NCI-H69 (cell line): ENCODE measurements at places on chromosomes 16 and 17.

GRCh38 chr16:74448990-74449389, 27.7 kb upstream of the CLEC18B start:
- no peak for DNase-seq

GRCh38 chr17:66983414-66984021, 19.0 kb downstream of the CACNG4 start:
- DNase-seq = peak; percentile 53

DNA sequence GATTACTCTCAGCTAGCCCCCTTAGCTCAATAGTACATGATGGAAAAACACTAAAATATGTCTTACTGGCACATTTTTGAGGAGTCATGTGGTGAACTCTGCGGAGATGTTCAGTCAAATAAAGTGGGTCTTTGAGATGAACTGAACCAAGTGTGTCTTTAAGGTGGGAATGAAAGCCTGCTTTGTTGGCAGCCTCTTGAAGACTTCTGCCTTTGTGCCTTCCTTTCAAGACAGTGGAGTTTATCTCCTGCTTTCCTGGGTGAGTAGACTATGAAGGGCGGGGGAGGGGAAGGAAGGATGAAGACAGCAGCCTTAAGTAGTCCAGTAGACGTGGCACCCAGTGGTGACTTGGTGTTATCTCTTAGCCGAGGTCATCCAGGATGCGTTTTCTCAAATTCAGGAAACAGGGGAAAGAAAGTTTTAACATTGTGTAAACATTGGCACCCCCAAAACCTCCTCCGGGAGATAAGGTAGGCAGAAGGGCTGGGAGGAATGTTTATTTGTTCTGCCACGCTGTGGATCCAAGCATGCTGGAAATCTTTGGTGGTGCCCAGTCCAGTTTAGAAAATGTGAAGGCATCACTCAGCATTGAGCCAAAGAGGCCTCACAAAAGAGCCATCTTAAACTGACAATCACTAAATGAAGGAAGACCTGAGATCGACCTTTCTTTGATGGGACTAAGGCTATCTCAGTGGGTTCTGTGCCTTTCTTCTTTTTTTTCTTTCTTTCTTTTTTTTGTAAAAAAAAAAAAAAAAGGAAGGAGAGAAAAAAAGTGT, 220.6 kb downstream of the FTO start:
- no peak for DNase-seq

DNA sequence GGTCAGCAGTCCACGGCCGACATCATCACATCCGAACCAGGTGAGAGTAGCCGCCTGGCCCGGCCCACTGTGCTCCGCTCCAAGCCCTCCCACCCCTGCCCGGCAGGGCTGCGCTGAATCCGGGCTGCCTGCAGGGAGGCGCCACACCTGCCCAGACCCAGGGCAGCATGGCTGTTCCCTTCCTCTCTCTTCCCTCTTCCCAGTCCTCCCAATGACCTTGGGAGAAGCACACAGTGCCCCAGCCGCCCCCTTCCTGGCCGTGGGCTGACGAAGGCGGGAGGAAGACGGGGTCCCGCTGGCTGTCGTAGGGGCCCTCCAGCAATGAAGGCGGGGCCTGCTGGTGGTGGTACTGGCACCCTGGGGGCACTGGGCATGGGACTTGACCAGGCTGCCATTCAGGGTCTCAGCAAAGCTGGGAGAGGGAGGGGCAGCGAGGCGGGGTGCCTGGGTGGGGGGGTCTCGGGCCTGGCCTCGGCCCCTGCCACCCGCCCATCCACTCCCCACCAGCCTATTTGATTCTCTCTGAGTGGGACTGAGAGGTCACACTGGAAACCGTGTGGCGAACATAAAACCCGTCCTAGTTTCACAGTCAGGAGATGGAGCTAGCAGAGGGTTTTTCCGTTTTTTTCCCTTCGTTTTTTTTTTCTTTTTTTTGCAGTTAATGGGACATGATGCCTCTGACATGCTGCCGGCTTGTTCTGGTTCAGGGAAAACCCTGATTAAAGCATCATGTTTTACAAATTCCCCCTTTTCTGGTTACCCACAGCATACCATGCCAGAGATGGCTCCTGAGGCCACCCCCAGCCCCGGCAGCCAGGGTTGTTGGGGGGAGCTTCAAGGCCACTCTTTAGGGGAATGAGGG, 50.6 kb downstream of the BAHCC1 start:
- no peak for DNase-seq

DNA sequence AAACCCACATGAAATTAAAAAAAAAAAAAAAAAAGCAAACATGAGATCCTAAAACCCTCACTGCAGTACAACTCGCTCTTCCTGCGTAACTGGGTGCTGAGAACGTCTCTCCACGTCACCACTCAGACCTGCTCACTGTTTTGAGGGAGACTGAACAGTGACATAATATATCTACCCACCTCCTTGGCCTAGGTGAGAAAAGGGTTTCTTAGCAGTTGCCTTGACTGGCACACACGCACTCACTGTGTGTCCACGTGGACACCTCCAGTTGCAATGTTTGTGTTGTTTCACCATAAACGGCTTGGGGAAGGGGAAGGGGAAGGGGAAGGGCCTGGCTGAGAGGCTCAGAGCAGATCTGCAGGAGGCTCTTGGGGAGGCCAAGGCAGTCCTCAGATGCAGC, 32.0 kb downstream of the FANCA start:
- DNase-seq = no peak

DNA sequence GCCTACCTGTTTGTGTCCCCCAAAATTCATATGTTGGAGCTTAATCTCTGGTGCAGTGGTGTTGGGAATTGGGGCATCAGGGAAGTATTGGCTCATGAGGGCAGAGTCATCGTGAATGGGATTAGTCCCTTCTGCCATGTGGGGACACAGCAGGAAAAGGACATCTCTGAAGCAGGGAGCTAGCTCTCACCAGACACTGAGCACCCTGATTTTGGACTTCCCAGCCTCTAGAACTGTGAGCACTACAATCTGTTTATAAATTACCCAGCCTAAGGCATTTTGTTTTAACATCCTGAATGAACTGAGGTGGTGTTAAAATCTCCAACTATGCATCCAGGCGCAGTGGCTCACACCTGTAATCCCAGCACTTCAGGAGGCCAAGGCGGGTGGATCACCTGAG, 206.0 kb downstream of the SEC14L1 start:
- DNase-seq = no peak

DNA sequence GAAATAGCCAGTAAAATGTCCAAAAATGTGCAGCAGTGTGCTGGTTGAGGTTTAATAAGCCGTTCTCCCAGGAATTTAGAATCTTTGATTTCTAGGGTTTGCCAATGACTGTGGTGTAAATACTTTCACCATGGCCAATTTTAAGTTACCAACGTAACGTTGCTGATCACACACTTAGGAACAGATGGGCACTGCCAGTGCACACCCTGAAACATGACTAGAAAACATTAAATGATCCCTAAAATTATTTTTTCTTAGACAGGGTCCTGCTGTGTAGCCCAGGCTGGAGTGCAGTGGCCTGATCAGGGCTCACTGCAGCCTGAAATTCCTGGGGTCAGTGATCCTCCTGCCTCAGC, 3.2 kb downstream of the CA5A start:
- no peak for DNase-seq

- peak; percentile 90 for DNase-seq
These were observed 75.5 kb downstream of the RPA1 start for GRCh38 chr17:1905190-1905913.

DNA sequence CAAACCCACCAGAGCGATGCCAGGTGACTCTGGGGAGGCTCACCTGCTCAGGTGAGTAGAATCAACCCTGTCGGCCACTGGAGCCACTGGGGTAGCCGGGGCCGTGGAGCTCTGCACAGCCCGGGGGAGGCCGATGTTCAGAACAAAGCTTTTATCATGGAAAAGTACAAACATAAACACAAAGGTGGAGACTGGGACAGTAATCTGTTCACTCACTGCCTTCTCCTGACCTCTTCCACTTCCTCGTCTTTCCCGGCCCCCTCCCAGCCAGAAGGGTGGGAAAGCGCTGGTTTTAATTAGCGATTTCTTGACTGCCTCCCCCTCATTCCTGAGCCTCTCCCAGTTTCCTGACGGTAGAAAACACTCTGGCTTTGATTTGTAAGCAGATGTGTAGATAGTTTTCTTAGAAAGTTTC, 9.8 kb upstream of the TEX19 start:
- DNase-seq = no peak

- DNase-seq = peak; percentile 58
These were observed 861 bp downstream of the RAB11FIP3 start for GRCh38 chr16:426115-426905.

GRCh38 chr16:54993106-54993895, 62.6 kb downstream of the IRX5 start:
- DNase-seq = no peak

DNA sequence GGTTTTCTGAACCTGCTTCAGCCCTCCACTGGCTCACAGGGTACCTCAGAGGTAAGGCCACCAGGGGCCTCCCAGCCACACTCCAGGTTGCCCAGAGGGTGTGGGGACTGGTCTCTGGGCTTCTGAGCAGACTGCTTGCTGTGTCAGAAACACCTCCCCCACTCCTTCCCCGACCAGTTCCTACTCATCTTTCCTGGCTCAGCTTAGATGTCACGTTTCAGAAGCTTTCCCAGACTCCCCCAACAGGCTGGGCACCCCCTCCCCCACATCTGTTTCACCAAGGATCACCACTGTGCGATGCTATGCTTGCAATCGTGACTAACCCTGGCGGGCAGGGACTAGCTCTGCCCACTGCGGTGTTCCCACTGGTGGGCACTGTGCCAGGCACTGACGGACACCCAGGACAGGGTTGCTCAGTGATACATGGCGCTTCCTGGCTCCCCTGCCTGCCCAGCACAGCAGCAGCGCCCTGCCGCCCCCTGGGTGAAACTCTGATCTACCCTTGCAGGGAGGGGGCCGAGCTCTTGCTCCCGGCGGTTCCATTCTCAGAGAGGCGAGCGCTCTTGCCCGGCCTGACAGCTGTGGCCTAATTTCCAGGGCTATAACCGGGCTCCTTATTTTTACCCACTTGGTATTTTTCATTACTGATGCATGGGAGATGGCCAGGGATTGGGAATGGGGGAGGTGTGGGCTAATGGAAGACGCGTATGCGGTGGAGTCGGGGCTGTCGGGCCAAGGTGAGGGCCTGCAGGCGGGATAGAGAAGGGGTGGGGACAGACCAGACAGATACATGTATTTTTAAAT, 29.4 kb upstream of the MTSS2 start:
- peak; percentile 73 for DNase-seq

- no peak for DNase-seq
These were observed 578.1 kb downstream of the KCNJ18 start for GRCh38 chr17:22270381-22270780.

DNA sequence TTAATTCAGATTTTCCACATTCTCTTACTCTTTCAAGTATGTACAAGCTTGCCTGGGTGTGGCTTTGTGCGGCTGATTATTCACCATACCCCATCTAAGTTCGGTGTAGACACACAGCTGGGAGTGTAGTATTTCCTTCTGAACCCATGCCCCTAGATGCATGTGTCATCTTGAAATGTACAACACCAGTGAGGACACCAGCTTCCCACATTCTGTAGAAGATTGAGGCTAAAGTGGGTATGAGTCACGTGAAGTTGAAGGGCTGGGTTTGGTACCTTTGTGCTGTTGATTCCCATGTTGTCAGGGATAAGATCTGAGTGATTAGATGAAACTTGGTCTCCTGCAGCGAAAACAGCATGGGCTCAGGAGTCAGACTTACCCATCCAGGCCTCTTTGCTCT, 14.6 kb upstream of the DHX8 start:
- peak; percentile 25 for DNase-seq

DNA sequence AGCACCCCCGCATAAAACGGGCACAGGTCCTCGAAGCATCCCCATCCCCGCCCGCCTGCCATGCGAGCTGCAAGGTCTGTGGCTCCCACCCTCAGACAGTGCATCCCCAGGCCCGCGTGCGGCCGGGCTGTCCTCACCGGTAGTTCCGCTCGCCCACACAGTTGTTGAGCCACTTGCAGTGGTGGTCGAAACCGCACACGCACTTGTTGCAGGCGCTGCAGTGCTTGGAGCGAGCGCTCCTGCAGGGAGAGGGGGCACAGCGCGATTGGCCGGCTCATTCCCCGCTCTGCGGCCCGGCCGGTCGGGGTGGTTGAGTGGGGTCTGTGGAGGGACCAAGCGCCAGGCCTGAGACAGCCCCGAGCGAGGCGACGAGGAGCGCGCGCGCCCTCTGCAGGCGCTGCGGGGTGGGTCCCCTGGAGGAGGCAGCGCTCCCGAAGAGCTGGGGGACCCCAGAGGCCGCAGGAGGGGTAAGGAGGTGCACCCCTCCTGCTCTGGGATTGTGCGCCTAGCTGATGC, 6.0 kb upstream of the TPPP3 start:
- peak; percentile 39 for DNase-seq

- DNase-seq = peak; percentile 36
These were observed 120.2 kb upstream of the HLF start for GRCh38 chr17:55144518-55144917.

- DNase-seq = peak; percentile 5
These were observed 26.9 kb downstream of the RGS9 start for GRCh38 chr17:65163990-65164495.

GRCh38 chr17:44372036-44372435, 8.4 kb upstream of the FAM171A2 start:
- DNase-seq = no peak

- DNase-seq = peak; percentile 76
These were observed 260.5 kb downstream of the CBLN1 start for GRCh38 chr16:49021136-49021535.

GRCh38 chr16:10813099-10813455, 5.5 kb downstream of the TVP23A start:
- DNase-seq = no peak

GRCh38 chr16:79066561-79066960, 534.0 kb downstream of the MAF start:
- peak; percentile 75 for DNase-seq

DNA sequence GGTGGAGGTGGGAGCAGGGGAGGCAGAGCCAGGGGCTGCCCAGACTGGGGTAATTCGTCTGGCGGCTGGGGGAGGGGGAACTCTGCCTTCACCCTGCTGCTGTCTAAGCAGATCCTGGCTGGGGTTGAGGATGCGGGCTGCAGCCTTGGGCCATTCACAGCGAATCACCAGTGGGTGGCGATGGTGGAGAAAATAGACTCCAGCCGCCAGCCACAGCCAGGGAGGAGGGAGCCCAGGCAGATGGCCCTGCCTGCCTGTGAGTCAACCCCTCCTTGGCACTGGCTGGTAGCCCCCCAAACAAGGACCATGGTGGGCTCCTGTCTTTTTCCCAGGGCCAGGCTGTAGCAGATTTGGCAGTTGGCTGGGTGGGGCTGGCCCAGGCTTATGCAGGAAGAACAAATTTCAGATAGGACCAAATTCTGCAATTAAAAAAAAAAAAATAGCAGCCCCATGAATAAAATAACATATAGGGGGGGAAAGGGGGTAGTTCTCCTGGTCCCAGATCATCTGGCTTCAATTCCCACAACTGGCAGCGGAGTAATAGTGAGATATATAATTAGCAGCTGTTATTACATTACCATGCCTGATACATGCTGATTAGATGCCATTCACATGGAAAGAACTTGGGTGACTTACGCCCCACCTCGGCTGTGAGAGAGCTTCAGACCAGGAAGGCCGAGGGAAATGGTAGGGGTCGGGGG, 41.5 kb upstream of the CDH5 start:
- DNase-seq = peak; percentile 74
